ENCODE measurements at places on chromosomes 16 and 17.

DNA sequence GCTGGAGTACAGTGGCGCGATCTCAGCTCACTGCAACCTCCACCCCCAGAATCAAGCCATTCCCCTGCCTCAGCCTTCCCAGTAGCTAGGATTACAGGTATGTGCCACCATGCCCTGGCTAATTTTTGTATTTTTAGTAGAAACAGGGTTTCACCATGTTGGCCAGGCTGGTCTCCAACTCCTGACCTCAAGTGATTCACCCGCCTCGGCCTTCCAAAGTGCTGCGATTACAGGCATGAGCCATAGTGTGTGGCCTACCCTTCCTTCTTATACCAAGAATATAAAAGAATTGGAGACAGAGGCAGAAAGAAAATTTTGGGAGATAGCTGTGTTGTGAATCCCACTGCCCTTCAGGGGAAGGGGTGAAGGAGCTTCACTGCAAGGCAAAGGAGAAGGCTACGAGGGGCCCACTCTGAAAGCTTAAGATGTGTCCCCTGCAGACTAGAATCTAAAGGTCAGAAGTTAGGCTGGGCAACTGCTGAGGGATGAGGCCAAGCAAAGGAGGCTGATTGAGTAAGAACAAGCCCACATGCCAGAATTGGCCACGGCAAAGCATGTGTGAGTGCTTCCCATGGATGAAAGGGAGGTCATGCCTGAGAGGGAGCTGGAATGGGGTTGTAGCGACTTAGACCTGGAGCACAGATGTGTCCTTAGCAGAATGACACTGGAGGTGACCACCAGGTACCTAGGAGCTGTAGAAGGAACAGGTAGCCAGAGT, 8.4 kb upstream of the CRYBA1 start:
- DNase-seq = no peak

- no peak for DNase-seq
These were observed 19.2 kb downstream of the FAM234A start for GRCh38 chr16:253833-254232.

- no peak for DNase-seq
These were observed 72.3 kb upstream of the CCL1 start for GRCh38 chr17:34435182-34435928.

DNA sequence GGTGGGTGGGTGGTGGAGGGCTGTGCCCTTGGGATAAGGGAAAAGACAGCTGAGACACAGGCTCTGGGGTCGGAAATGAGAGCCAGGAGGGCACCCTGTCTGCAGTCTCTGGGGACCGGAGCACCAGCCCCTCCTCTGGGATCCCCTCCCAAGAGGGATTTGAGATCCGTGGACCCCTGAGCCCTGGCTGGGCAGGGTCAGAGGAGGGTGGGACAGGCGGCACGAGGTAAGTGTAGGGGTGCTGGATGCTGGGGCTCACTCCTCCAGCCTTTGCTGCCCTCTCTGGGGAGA, 425 bp downstream of the SGSH start:
- DNase-seq = no peak

DNA sequence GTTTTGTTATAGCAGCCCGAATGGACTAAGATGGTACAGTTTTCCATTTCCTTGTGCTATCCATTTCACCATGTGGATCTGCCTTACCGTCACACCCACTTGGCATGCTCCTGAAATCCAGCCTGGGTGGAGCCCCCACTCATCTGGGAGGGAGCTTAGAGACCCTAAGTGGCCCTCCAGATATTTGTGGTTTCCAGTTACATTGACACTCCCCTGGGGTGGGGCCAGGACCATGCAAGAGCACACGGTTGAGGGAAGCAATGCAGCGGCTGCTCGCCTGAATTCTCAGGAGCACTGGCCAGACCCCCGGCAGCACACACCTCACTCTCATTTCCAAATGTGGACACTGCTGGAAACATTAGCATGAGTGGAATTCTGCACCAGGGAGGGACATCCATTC, 231.1 kb downstream of the UTP18 start:
- DNase-seq = no peak

DNA sequence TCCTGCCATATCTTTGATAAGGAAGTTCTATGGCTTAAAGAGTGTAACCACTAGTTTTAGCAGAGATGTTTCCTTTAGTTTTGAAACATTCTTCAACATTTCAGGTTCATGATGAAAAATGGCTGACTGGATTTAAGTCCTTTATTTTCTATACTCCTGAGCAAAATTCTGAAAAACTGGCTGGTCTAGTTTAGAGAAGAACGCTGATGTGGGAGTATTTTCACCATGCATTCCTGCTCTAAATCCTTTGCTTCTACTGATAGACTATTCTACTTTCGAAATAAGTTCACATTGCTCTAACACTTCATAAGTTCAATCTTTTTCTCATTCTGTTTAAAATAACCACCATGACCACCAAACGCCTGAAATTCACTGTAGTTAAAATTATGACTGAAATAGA, 281.9 kb downstream of the FTO start:
- no peak for DNase-seq

DNA sequence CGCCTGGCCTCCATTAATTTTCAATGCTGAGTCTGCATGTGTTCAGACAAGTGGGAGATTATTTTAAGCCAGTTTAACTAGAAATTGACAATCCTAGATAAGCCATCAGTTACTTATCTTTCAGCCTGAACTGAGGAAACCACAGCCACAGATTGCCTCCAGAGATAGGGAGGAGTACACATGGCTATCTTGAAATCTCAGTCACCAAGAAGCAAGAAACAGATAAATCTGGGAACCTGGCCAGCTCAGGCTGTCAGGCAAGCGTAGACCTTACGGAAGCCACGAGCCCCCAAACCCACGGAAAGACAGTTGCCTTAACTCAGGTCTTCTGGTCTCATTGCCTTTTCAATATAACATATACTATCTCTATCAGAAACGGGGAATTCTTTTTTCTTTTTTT, 2.0 kb upstream of the GLG1 start:
- DNase-seq = no peak

- no peak for DNase-seq
These were observed 99.6 kb downstream of the ADCY9 start for GRCh38 chr16:4016658-4017057.

DNA sequence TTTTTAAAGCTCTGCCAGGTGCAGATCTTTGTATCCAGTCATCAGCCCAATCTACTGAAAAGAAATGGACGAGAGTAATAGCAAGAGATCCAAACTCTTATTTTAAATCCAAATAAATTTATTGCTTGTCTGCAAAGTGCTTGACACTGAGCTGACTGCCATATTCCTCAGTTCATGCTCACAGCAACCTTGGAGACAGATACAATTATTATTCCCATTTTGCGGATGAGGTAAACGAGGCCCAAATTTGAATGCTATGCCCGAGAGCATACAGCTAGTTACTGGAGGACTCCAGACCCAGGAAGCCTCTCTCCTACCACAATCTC, 620 bp downstream of the NOB1 start:
- no peak for DNase-seq

- DNase-seq = no peak
These were observed 57.8 kb downstream of the FOXK2 start for GRCh38 chr17:82577300-82577699.

- DNase-seq = no peak
These were observed 947 bp downstream of the SLC7A6OS start for GRCh38 chr16:68309799-68310198.

GRCh38 chr16:3938843-3939624, 58.5 kb upstream of the CREBBP start:
- DNase-seq = peak; percentile 47

DNA sequence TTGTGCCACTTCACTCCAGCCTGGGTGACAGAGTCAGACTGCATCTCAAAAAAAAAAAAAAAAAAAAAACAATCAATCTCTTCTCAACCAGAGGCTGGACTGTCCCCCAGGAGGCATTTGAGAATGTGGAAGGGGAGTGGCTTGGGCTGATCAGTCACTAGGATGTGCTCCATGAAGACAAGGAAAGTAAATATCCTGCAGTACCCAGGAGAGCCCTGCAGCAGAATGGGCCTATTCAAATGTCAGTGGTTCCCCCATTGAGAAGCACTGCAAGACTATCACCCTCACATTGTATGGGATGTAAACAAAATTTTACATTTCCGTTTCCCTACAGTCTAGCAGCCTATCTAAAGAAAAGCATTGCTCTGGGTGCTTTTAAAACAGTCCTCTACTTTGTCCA, 70.3 kb downstream of the DNAH9 start:
- DNase-seq = no peak

DNA sequence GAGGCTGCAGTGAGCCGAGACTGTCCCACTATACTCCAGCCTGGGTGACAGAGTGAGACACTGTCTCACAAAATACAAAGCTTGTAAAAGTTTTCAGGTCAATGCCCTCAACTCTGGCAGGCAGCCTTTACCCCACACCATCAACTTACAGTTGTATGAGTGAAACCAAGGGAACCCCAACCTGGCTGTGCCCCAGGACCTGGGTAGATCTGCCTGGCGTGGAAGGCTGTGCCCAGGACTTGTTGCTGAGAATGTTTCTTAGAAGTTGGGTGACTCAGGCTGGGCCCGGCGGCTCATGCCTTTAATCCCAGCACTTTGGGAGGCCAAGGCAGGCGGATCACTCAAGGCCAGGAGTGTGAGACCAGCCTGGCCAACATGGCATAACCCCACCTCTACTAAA, 7.8 kb downstream of the CES3 start:
- DNase-seq = no peak

DNA sequence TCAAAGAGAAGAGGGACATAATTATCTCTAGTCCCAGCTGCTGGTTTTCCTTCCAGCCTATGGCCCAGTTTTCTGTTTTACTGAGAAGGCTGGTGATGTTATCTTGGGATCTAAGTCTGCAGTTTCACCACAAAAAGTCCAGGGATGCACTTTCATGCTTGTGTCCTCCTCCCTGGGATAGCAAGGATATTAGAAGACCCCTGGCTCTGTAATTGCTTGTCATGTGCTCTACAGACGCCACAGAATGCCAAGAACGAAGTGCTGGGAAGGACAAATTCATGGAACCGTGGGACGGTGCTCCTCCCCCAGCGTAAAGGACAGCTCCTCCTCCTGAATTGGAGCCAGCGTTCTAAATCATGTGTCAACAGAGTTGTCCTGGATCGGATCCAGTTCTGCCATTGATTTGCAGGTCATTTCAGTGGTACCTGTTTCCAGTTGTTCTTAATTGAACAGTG, 8.6 kb downstream of the MAPT start:
- DNase-seq = no peak

- no peak for DNase-seq
These were observed 137.1 kb downstream of the ZFHX3 start for GRCh38 chr16:72910875-72911274.

GRCh38 chr16:54334208-54334607, 47.6 kb upstream of the IRX3 start:
- no peak for DNase-seq

- no peak for DNase-seq
These were observed 10.1 kb upstream of the PHF12 start for GRCh38 chr17:28961391-28961790.

DNA sequence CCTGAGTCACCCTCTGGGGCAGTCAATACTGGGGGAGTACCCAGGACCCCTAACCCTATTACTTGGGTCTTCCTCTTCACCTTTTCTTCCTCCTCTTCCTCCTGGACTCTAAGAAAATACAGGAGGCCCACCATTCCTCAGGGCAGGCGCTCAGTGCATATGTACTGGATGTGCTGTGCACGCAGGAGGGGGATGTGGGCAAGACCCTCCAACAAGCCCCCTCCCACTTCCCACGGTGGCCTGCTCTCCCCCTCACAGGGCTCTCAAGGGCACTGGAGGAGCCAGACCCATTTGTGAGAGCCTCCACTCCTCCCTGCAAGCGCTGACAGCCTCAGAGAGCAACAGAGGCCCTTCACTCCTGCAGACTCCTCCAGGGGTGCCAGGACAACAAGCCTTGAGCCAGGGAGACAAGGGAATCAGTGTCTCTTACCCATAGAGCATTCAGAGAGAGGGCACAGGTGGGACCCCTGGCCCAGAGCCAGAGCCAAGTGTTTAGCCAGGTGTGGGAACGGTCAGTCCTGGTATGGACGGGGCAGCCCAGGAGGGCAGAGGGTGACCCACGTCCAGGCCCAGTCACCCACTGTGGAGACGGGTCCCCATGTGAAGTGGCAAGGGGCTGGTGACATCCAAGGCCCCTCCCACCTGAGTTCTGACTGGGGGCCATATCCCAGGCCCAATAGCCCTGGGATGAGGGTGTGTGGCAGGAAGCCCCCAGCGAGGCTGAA, 27.3 kb upstream of the KSR1 start:
- no peak for DNase-seq

GRCh38 chr17:76274112-76274956, 9.2 kb downstream of the UBALD2 start:
- DNase-seq = no peak

Data from amniotic stem cell (primary cell).